ENCODE measurements at places on chromosomes 5 and 9. TPM values are rescaled to one million over a fixed set of nuclear protein-coding genes. Genes with fewer than 3 reads are reported as not detected.

Gene PTRH1
- total RNA-seq = 48.4 TPM

Gene CNTNAP3
- 15.7 TPM for total RNA-seq

Gene PKN3
- 4.0 TPM for total RNA-seq

Gene NMRK1
- total RNA-seq = 43.5 TPM

Gene ENTPD2
- total RNA-seq = 13.2 TPM

Gene BTNL9
- total RNA-seq = 14.3 TPM

Gene FGF10
- total RNA-seq = 0.17 TPM

Gene IL3
- total RNA-seq = not detected

Gene SLC23A1
- 3.7 TPM for total RNA-seq

Gene PCDHB7
- total RNA-seq = 0.65 TPM

Gene PGM5
- total RNA-seq = 7.7 TPM

Gene SV2C
- total RNA-seq = 0.25 TPM

Gene CARTPT
- not detected for total RNA-seq

Gene PCDHA4
- total RNA-seq = 0.08 TPM

Gene C9orf153
- total RNA-seq = 0.63 TPM

Gene TERT
- total RNA-seq = 0.38 TPM

Gene DAB2
- 13.6 TPM for total RNA-seq

Gene PDZD2
- total RNA-seq = 116 TPM

Gene FBP2
- not detected for total RNA-seq

Gene PCDHA10
- total RNA-seq = 0.84 TPM

Gene GDNF
- total RNA-seq = 0.10 TPM

Gene BAAT
- not detected for total RNA-seq

Gene SH3RF2
- 109 TPM for total RNA-seq

Gene NRARP
- total RNA-seq = 37.8 TPM

Gene CDKN2B-AS1
- not detected for total RNA-seq

Gene KIF3A
- total RNA-seq = 7.7 TPM

Gene NEURL1B
- total RNA-seq = 34.8 TPM

Gene GMCL2
- not detected for total RNA-seq

Gene CCDC152
- total RNA-seq = 0.07 TPM

Gene PDE8B
- total RNA-seq = 2.9 TPM

Gene ENG
- total RNA-seq = 20.2 TPM

Gene TAS2R1
- not detected for total RNA-seq

Gene PCDHA1
- total RNA-seq = not detected

Gene PTGS1
- 91.3 TPM for total RNA-seq

Gene PDCD1LG2
- total RNA-seq = not detected

Gene C8G
- not detected for total RNA-seq

Gene SLC36A3
- not detected for total RNA-seq

Gene AK8
- total RNA-seq = 5.5 TPM

Gene PCDHA9
- total RNA-seq = 0.07 TPM

Gene WDR70
- total RNA-seq = 24.6 TPM

Gene F12
- total RNA-seq = 1.9 TPM

Gene PCDHGA6
- total RNA-seq = 3.6 TPM

Gene ELOVL7
- total RNA-seq = 41.5 TPM

Gene FLT4
- total RNA-seq = 11.6 TPM

Gene SPINK7
- total RNA-seq = 31.5 TPM

Gene PCDHB9
- 0.88 TPM for total RNA-seq

Gene FOXI1
- 0.46 TPM for total RNA-seq

Gene FAM81B
- not detected for total RNA-seq

Gene ABCA2
- total RNA-seq = 27.6 TPM

Gene CER1
- total RNA-seq = not detected

Gene ZNF367
- 2.0 TPM for total RNA-seq

Gene DNM1
- total RNA-seq = 9.9 TPM

Measured in lower leg skin (tissue), 4 donors.